Thymus (tissue), 14 donors: ENCODE measurements at places on chromosomes 16 and 17. TPM values are rescaled to one million over a fixed set of nuclear protein-coding genes. Genes with fewer than 3 reads are reported as not detected.

TRAPPC1 gene
- 29.0 TPM for total RNA-seq

MYH8 gene
- total RNA-seq: 1.2 TPM

ZNF174 gene
- 9.0 TPM for total RNA-seq

HSD17B1 gene
- 1.1 TPM for total RNA-seq

KRT25 gene
- total RNA-seq: 0.19 TPM

WNT9B gene
- 0.05 TPM for total RNA-seq

CA5A gene
- 0.09 TPM for total RNA-seq

TBC1D3H gene
- total RNA-seq: 0.05 TPM

RHBDL1 gene
- 5.1 TPM for total RNA-seq

ZPBP2 gene
- not detected for total RNA-seq

KIF19 gene
- total RNA-seq: 5.2 TPM

ABCC6 gene
- 0.09 TPM for total RNA-seq

TNFRSF13B gene
- 0.14 TPM for total RNA-seq

PAGR1 gene
- total RNA-seq: 44.4 TPM

MPP2 gene
- 0.52 TPM for total RNA-seq

MPP3 gene
- 0.61 TPM for total RNA-seq

RSL1D1 gene
- 128 TPM for total RNA-seq

DNAH17 gene
- total RNA-seq: 0.28 TPM

PRSS22 gene
- 0.42 TPM for total RNA-seq

MT1F gene
- 1.5 TPM for total RNA-seq

PIMREG gene
- total RNA-seq: 15.1 TPM

GID4 gene
- 4.9 TPM for total RNA-seq

SLC52A1 gene
- total RNA-seq: 0.80 TPM

HMOX2 gene
- 54.0 TPM for total RNA-seq

NDUFB10 gene
- 103 TPM for total RNA-seq

SERPINF2 gene
- 4.3 TPM for total RNA-seq

CYGB gene
- 1.6 TPM for total RNA-seq

C16orf89 gene
- 1.4 TPM for total RNA-seq

METTL22 gene
- total RNA-seq: 11.1 TPM

NRN1L gene
- total RNA-seq: 0.28 TPM

CES1 gene
- total RNA-seq: 2.1 TPM

KRT37 gene
- total RNA-seq: 0.19 TPM

NDRG4 gene
- total RNA-seq: 3.0 TPM

MMP28 gene
- total RNA-seq: 1.1 TPM

ABI3 gene
- 13.4 TPM for total RNA-seq

CXCL16 gene
- 3.3 TPM for total RNA-seq

SCGB1C2 gene
- not detected for total RNA-seq

FOXN1 gene
- total RNA-seq: 5.4 TPM

HOXB7 gene
- 0.09 TPM for total RNA-seq

MRPL38 gene
- total RNA-seq: 30.5 TPM

RASL10B gene
- 0.76 TPM for total RNA-seq

ZG16B gene
- 0.85 TPM for total RNA-seq

MEFV gene
- total RNA-seq: 0.52 TPM

NUPR1 gene
- total RNA-seq: 29.6 TPM

PRSS8 gene
- 12.8 TPM for total RNA-seq

CCT6B gene
- 1.3 TPM for total RNA-seq

DHRS7C gene
- 0.24 TPM for total RNA-seq

SCRN2 gene
- 25.3 TPM for total RNA-seq

CCL18 gene
- 9.3 TPM for total RNA-seq

SLFN11 gene
- 34.7 TPM for total RNA-seq
